ENCODE measurements at places on chromosomes 11 and 22.

GRCh38 chr22:46941968-46942798 is 179.7 kb downstream of the TBC1D22A start:
- no peak for DNase-seq

- DNase-seq, result no peak
Observed at GRCh38 chr22:47402876-47403525, 640.6 kb downstream of the TBC1D22A start.

DNA sequence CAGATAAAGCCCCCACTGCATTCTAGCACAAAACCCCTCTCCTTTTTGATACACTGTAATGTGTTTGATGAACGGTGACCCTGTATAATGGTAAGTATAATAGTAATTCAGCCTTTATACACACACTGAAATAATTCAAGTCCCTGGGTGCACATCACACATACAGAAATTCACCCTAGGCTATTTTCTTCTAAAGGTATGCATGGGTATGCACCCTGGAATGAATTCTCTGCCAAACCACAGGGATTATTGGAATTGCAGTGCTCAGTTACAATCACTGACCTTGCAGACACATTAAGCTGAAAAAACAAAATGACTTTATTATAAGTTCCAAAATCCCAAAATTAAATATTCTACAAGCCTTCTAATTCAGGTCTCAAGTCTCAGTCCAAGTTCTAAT is 245.9 kb upstream of the FAT3 start:
- DNase-seq, result no peak

DNA sequence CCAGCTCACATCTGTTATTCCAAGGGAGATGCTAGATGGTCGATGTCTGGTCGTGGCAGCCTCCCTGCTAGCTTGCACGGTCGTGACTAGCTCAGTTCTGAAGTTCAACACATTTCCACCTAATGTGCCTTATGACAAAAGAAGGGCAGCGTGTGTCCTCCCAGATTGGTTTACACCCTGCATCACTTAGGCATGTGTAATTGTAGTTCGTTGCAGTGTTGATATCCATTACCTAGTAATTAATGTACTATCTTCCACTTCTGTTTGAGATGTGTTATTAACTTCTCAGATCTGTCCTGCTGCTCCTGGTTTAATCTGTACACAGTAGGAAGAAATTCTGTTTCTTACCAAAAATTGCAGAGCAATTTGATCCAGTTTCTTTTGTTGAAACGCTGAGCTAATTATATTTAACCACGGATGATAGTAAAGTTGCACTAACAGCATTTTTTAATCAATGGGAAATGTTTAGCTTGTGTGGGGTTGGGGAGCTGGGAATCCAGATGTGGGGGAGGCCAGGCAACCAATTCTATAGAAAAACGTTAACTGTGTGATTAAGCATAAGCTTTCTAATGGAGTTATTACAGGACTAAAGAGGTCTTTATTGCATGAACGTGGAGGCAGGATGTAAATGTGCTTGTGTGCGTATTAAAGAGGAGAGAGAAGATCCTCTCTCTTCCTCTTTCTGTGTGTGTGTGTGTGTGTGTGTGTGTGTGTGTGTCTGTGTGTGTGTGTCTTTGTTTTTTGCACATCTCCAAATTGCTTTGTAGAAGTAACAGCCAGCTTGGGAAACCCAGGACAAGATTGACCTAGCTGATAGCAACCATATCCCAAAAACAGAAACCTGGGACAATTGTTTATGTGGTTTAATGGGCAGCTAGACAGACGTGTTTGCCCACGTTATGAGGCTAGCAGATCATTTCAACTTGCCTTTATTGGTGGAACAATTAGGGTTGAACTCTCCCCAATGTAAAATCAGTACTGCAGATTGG is 145.7 kb upstream of the TTC12 start:
- DNase-seq, result no peak

DNA sequence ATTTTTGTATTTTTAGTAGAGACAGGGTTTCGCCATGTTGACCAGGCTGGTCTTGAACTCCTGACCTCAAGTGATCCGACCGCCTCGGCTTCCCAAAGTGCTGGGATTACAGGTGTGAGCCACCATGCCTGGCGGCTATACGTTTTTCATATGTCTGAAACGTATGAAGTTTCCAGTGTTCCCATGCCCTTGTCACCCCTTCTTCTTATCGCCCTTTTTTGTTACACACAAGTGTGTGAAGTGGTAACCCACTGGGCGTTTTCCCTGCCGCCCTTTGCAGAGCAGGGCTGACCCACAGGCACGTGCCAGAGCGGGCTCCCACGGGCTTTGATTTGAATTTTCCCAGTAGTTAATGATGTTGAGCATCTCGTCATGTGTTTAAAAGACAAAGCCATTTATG is 17.0 kb downstream of the PIM3 start:
- no peak for DNase-seq

DNA sequence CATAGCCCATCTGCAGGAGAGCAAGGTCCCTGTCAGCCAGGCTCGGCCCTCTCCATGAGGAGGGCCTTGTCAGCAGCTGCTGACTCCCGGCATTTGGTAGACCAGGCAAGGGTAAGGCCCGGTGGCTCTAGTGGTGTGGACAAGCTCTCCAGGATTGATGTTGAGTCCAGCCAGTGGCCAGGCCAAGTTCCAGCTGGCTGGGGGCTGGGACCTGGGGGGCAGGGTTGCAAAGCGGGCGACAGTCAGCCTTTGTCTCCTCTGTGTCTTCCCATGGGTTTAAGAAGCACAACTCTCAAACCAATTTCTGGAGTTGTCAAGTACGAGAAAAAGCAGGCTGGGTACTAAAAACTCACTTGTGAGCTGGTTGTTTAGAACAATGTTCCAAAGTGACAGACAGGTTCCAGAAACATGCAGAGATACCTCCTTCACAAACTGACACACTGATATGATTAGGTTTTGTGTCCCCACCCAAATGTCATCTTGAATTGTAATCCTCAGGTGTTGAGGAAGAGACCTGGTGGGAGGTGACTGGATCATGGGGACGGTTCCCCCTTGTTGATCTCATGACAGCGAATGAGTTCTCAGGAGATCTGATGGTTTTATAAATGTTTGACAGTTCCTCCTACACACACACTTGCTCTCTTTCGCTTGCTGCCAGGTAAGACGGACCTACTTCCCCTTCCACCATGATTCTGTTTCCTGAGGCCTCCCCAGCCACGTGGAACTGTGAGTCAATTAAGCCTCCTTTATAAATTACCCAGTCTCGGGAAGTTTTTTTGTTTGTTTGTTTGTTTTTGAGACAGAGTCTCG is 52.3 kb upstream of the SERPIND1 start:
- no peak for DNase-seq

- no peak for DNase-seq
Observed at GRCh38 chr22:41828516-41828915, 4.4 kb upstream of the SREBF2 start.

DNA sequence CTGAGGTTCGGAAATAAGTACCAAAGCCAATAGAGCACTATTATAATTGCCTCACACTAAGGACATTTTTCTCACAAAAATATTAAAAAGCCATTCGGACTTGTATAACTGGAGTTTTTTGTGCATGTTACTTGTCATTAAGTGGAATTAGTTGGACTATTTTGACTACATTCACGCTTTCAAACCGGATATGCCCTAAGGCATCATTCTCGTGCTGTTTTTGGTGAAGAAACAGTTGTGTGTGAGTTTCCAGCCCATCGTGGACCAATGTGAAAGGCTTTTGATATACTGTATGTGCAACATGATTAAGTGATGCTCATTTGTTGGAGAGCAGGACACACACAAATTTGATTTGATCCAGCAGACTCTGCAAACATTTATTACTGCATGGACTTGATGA is 192.8 kb downstream of the PGR start:
- DNase-seq, result no peak

- DNase-seq, result no peak
Observed at GRCh38 chr22:16717699-16718558, 107.3 kb downstream of the XKR3 start.

DNA sequence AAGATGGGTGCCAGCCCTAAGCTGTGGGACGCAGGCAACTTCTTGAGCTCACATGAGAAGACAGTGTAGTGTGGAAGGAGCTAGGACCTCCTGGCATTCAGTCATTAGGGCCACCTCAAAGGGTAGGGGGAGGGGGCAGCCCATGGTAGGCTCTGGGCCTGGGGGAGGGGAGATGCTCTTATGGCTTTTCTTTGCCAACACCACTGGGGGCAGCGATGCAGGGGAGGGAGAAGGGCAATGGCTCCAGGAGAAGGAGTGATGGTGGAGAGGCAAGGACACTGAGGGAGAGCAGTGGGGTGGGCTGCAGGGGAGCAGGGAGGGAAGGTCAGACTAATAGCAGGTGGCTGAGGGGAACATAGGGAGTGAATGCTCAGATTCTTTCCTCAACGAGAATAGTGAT is 63.3 kb upstream of the SUSD2 start:
- no peak for DNase-seq

- DNase-seq, result no peak
Observed at GRCh38 chr22:31329453-31330215, 16.5 kb downstream of the PATZ1 start.

DNA sequence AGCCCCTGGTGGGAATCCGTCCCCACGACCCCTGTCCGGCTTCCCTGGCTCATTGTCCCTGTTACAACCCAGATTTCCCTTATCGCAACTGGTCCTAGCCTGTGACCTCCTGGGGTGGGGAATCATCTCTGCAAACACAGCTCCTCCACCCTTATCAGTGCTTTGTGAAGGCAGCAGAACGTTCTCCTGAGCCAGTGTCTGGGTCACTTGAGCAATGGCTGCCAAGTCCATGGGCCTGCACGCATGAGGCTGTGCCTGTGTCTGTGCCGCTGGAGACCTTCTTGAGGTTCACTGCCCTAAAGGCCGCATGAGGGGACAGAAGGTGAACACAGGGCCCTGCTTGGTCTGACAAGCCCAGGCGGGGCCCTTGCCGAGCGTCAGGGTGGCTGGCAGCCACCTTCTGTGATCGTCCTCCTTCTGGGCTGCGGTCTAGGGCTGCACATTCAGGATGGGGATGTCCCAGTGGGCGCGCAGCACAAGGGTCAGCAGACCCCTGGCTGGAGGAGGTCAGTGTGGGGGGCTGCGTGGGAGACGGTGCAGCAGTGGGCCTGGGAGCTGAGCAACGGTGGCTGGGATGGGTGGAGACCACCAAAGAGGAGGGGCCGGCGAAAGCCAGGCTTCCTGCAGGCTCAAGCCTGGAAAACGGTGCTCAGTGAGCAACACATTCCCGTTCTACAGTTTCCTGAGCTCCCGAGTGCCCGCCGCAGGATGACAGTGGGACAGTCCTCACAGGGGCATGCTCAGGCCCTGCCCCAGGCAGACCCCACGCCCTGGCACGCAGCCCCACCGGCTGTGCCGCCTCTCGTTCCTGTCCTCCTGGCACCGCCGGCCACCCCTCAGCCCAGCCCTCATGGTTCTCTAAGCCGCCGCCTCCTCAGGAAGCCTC is 74.1 kb downstream of the CDKN1C start:
- no peak for DNase-seq

- no peak for DNase-seq
Observed at GRCh38 chr11:116364348-116364747, 408.4 kb downstream of the BUD13 start.

DNA sequence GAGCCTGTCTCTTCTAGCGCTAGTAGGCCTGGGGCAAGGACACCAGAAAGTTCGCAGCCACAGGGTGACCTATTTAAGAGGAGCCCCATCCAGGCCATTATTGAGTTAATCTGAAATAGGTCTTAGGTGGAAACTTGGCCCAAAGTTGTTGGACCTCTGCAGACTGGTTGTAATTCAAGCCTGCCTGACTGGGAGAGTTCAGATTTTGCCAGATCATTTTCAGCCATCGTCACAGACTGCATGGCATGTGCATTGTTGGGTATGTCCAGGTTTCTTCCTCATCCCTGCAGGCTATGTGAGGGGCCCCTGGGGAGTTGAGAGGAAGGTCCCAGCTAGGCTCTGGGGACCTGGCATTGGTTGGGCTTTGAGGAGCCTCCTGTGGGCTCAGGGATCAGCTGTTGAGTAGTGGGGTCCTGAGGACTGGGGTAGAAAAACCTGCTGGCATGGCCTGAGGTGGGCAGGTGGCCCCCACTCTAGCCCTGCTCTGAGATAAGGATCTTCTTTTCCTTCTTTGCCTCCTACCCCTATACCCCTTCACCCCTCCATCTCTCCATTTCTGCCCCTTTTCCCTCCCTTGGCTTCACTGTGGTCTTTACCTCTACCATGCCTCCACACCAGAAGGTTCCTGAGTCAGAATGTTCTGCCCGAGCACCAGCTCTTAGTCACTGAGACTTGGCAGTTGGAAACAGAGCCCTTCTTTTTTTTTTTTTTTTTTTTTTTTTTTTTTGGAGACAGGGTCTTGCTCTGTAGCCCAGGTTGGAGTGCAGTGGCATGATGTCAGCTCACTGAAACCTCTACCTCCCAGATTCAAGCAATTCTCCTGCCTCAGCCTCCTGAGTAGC is 112.7 kb downstream of the MORC2 start:
- DNase-seq, result no peak

DNA sequence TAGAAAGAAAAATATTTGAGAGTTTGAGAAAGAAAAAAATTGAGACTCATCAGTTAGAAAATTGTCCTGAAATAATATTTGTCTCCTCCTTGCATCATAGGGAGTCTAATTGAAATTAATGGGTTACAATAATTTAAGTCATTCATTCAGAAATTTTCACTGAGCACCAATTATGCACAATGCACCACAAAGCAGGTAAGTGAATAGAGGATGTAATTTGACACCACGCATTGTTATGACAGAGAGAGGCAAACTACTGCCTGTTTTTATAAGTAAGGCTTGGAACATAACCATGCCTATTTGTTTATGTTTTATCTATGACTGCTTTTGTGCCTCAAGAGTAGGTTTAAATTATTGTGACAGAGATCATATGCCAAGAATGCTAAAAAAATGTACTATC is 537.9 kb upstream of the FAT3 start:
- DNase-seq, result no peak

DNA sequence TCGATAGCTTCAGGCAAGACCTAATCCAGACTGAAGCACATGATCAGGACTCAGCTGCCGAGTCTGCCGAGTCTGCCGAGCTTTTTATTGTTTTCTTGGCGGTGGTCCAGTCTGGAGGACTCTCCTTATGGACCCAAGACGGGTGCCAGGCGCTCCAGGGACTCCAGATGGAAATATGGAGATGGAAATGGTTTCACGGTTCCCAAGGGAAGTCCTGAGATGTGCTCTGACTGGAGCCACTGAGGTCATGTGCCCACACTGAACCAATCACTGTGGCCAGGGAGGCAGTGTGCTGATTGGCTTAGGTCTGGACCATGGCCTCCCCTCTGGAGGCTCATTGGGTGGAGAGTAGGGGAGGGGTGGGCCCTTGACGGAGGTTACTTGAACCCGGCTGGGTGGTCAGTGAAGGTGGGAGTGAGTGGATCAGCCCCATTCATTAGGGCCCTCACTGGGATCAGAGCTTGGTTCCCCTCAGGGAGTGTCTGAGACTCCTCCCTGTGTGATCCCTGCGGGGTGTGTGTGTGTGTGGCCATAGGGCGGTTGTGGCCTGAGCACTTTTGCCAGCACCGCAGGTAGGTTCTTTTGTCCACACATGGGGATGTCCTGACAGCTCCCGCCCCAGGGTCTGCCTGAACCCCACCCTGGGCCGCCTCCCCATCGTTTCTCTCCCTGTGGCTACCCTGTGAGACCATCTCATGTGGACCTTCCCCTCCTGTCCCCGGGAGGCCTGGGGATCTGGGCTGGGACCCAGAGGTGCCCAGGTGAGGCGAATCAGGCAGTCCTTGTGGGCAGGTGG is 14.0 kb downstream of the RPS6KA4 start:
- DNase-seq, result no peak

GRCh38 chr11:64258356-64258755 is 7.0 kb downstream of the PLCB3 start:
- DNase-seq, result no peak
